ENCODE measurements at places on chromosomes 7 and 10. TPM values are rescaled to one million over a fixed set of nuclear protein-coding genes. Genes with fewer than 3 reads are reported as not detected.

XRCC2 gene
- 12.2 TPM for total RNA-seq

VKORC1L1 gene
- total RNA-seq = 25.0 TPM

DNA sequence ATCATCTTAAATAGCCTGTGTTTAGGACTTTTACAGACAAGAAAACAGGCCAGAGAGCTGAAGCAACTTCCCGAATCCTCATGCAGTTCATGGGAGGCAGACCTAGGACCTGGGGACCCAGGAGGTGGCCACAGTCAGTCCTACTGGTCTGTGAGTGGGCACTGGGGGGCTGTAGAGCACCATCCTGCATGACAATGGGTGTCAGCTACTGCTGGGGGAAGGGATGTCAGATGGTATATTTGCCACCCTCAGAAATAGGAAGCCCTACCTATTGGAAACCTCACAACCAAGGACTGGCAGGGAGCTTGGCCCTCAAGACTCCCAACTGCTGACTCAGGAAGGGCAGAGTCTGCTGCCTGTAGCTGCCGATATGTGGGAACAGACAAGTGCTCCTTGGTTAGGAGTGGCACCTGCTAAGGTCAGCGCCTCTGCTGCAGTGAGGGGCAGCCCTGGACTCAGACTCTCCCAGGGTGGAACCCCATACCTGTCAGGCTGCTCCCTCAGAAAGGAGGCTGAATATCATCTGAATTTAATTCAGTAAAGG, 29.7 kb downstream of the OGDH start:
- no peak for DNase-seq

DNA sequence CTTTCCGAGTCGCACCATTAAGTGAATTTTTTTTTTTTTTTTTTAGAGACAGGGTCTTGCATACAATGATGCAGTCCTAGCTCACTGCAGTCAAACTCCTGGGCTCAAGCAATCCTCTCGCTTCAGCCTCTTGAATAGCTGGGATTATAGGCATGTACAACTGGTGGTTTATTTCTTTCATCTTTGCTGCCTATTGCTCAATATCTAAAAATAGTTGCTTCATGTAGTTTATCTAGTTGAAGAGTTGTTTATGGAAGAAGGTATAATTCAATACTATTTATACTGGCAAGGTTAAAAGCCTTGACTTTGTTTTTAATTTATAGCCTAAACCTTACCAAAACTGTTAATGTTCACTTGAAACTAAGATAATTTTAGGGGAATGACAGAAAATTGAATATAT, 66.9 kb downstream of the SEMA3D start:
- DNase-seq = no peak

DNA sequence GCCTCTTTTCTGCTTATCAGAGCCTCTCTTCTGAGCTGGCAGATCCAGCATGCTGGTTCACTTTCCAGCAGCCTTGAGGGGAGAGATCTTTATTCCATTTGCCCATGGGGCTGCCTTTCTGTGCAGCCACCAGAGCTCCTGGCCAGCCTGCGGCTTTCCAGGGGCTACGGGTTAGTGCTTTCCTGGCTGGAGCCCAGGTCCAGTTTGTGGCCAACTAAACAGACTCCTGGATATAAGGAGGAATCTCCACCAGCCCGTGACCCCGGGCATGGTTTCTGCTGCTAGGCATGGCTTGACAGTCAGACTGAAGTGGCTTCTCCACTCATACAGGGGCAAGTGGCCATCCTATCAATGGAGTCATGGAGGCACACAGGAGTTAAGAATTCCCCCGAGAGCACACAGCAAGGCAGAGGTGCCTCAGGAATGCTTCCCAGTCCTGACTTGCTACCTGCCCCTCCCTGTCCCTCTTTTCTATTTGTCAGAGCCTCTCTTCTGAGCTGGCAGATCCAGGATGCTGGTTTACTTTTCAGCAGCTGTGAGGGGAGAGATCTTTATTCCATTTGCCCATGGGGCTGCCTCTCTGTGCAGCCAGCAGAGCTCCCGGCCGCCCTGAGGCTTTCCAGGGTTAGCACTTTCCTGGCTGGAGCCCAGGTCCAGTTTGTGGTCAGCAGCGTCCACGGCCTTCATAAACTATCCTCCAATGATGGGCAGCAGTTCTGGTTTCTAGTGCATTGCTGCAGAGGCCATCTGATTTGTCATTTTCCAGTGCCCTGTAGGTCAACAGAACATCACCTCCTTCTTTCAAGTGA, 35.9 kb downstream of the TSPAN15 start:
- no peak for DNase-seq

DNA sequence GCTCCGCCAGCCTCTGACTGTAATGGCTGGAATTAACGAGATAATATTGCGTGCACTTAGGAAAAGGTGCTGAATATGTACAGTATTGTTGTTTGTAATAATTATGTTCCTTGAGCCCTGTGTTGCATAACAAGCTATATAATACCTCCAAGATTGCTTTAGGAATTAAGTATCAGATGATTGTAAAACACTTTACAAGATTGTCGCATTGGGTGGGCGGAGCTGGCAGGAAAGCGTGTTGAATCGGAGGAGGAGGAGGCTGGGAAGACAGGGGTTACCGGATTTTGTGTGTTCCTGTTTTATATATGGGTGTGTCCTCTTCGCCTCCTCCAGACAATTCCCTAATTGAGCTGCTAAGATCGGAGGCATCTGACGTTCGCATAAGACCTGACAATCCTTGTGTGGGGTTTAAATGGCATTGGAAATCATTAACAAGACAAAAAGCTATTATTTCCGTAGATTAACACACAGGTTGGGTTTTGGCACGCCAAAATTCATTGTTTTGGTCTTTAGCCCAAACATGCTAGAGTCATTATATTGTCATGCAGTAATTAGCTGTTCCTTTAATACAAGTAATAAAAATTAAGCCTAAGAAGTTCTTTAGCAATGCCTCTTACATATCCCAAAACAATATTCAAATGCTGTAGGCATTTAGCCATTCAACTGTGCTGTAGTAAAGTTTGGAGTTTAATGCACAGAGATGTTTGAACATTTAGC, 192.9 kb upstream of the SH2B2 start:
- no peak for DNase-seq

GRCh38 chr10:70232155-70232858, 922 bp downstream of the PPA1 start:
- DNase-seq = no peak

DNA sequence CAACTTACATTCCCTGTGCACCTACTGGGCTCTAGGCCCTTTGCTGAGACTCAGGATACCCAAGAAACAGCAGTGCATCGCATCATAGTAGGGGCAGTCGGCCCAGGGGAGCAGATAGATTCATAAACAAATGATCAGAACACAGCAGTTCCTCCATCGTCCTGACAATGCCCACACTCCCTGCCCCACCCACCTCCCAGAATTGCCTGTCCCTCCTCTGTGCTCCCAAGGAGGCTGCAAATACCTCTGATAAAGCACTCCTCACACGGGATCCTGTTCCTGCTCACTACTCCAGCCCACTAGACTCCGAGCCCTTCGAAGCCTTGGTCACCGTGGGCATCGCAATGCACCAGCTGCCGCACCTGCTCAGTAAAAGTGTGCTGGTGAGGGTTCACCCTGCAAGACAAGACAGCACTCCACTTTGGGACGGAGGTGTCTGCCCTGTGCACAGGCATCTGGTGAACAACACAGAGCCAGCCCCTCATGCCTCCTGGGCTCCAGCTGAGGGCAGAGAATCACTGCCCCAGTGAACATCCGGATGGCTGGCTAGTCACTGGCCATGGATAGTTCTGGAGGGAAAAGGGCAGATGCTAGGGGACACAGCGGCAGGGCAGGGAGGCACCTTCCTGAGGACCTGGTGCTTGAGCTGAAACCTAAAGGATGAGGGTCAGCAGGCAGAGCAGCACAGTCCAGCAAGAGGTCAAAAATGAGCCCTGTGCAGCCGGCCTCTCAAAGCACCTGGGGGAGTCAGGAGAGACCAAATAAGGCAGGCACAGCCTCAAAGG, 60.7 kb downstream of the TNS3 start:
- DNase-seq = no peak

- DNase-seq = no peak
Observed at GRCh38 chr10:73406846-73407245, 7.0 kb downstream of the ANXA7 start.

- DNase-seq = no peak
Observed at GRCh38 chr10:124675261-124675660, 68.9 kb downstream of the FAM53B start.

GRCh38 chr7:95394370-95394769, 1.8 kb downstream of the PON3 start:
- DNase-seq = no peak

DNA sequence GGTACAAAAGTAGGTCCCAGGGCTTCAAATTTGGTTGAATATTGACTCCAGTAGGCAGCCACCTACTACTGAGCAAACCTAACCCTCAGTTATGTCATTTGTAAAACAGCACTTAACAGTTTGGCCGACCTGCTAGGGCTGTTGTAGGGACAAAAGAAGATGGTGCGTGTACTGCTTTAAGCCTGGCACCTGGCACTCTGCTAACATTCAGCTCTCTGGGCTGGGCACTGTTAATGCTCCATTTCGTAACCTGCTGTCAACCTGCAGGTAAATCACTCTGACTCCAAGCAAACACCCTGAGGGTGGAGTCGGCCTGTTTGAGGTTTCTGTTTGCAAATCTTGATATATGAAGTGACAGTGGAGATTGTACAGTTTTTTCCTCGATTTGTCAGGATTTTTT, 7.2 kb downstream of the ZKSCAN1 start:
- DNase-seq = no peak

GRCh38 chr10:101282947-101283346, 53.7 kb upstream of the LBX1 start:
- DNase-seq = no peak

- no peak for DNase-seq
Observed at GRCh38 chr7:87517136-87517815, 41.8 kb upstream of the ABCB4 start.

DNA sequence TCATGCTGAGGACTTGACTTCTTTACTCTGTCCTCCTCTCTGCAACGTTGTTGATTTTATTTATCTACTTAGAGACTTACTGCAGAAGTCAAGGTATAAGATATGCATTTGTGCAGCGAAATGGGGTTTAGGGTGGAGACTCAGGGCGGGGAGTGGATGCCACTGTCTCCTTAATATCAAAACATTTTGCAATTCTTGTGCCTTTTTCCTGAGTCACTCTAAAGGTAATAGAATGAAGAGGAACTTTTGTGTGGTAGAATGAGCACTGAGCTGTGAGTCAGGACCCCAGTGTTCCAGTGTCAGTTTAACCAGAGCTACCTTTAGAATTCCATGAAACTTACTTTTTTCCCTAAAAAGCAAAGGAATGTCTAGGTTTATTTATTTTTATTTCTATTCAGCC, 78.2 kb downstream of the VTI1A start:
- DNase-seq = no peak

- DNase-seq = no peak
Observed at GRCh38 chr7:28570970-28571288, 158.6 kb downstream of the CREB5 start.

DNA sequence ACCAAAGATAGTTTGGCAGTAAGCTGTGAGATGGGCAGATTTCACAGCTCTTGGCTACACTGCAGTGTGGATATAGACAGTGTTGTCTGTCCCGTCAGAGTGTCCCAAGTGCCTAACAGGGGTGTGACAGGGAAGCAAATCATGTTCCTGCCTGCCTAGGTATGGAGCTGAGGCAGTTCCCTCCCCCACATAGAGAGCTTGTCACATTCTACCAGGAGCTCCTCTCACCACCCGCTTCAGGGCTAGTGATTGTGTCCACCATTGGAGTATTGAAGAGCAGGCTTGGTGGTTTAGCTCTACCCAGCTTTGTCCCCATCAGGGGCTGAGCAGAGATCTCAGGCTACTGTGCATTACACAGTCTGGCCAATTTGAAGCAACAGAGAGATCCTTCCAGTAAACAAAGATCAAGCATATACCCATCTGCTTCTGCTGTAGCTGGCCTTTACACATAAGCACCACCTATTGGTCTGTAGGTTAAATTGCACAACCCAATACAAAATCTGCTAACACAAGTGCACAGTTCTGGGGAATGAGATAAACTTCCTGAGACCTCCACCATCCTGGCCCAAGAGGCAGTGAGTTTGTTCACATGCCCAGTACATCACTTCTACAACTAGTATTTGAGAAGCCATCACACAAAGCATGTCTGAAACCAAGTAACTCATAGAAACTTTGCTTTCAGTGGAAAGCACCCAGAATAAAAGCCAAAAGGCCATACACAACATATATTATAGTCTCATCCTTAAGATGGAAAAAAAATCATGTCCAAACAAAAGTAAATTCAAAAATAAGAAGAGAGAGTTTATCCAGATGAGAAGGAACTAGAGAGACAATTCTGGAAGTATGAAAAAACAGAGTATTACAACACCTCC, 67.3 kb downstream of the GLCCI1 start:
- no peak for DNase-seq

- DNase-seq = no peak
Observed at GRCh38 chr7:134919240-134919641, 67.1 kb upstream of the AGBL3 start.

- DNase-seq = no peak
Observed at GRCh38 chr7:4904346-4904745, 20.8 kb upstream of the RADIL start.

DNA sequence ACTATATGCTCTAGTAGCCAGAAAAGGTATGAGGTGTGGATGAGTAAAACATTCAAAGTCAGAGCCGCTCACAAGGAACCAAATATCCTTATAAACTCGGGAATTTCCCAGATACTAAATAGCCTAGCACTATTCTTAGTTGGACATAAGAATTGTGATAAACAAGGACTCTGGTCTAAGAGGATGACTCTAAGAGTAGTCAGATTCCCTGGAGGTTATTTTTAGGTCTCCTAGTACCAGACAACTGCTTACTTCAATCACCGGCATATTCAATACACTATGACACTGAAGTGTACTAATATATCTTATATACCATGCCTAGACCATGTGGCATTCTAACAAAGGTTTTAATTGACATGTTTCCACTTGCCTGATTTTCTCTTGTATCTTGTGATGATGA, 56.5 kb downstream of the LMBR1 start:
- no peak for DNase-seq

DNA sequence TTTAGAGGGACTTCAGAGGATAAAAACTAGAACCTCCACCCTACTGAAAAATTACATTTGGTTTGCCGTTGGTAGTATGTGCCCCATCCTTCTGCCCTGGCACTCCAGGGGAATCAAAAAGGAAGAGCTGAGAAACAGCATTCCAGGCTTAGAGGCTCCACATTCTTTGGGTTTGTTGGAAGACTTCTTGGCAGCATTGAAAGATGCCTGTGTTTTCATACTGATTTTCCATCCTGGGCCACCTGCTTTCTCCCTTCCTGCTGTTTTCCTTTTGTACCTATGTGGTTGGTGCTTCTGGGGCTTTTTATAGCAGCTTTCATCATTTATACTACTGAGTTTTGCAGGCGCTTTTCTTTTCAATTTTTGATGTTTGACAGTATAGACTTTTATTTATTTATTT, 61.7 kb downstream of the AUTS2 start:
- DNase-seq = no peak

DNA sequence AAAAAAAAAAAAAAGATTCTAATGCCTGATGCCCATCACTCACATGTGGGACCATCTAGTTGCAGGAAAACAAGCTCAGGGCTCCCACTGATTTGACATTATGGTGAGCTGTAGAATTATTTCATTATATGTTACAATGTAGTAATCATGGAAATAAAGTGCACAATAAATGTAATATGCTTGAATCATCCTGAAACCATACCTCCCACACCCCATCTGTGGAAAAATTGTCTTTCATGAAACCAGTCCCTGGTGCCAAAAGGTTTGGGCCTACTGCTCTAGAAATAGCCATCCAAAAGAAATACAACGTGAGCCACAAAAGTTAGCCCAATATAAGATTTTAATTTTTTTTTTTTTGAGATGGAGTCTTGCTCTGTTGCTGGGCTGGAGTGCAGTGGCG, 265.1 kb downstream of the PRPF18 start:
- no peak for DNase-seq

- no peak for DNase-seq
Observed at GRCh38 chr7:83819911-83820310, 171.0 kb upstream of the SEMA3E start.

- no peak for DNase-seq
Observed at GRCh38 chr7:122298618-122299017, 5.9 kb downstream of the FEZF1 start.

Measured in progenitor cell of endocrine pancreas (in vitro differentiated cells).